ENCODE measurements at places on chromosomes 1 and 21. TPM values are rescaled to one million over a fixed set of nuclear protein-coding genes. Genes with fewer than 3 reads are reported as not detected.

The CR1 gene
- total RNA-seq, result 3.7 TPM

DNA sequence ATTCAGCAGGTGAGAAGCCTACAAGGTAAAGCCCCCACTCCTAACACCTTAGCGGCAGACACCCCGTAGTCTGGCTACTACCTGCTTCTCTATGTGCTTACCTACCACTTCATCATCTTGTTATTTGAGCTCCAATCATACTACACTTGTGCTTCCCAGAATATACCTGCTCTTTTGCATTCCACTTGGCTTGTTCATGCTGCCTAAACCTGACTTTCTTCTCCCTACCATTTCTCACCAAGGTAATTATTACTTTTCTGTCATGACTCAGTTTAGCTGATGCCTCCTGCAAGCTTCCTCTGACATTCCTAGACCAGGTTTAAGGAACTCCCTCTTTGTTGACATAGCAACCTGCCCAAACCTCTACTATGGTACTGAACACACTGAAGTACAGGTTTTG is 495.6 kb upstream of the C1orf87 start:
- H3K36me3 ChIP-seq, result no peaks in the 10 kb centered on the region
- no peaks in the 10 kb centered on the region for H3K27me3 ChIP-seq
- no peak for DNase-seq
- no peaks in the 10 kb centered on the region for H3K4me1 ChIP-seq
- no peak overlapping the region for H3K27ac ChIP-seq

The PLA2G2D gene
- total RNA-seq, result not detected

The NOS1AP gene
- 3.7 TPM for total RNA-seq

- DNase-seq, result no peak
- peaks cover 19% of the 10 kb centered on the region for H3K4me1 ChIP-seq
- H3K27ac ChIP-seq, result peak overlapping the region; percentile 68
- no peaks in the 10 kb centered on the region for H3K27me3 ChIP-seq
- H3K36me3 ChIP-seq, result no peaks in the 10 kb centered on the region
Measured at GRCh38 chr21:42384156-42384945, 11.5 kb downstream of the TMPRSS3 start.

DNA sequence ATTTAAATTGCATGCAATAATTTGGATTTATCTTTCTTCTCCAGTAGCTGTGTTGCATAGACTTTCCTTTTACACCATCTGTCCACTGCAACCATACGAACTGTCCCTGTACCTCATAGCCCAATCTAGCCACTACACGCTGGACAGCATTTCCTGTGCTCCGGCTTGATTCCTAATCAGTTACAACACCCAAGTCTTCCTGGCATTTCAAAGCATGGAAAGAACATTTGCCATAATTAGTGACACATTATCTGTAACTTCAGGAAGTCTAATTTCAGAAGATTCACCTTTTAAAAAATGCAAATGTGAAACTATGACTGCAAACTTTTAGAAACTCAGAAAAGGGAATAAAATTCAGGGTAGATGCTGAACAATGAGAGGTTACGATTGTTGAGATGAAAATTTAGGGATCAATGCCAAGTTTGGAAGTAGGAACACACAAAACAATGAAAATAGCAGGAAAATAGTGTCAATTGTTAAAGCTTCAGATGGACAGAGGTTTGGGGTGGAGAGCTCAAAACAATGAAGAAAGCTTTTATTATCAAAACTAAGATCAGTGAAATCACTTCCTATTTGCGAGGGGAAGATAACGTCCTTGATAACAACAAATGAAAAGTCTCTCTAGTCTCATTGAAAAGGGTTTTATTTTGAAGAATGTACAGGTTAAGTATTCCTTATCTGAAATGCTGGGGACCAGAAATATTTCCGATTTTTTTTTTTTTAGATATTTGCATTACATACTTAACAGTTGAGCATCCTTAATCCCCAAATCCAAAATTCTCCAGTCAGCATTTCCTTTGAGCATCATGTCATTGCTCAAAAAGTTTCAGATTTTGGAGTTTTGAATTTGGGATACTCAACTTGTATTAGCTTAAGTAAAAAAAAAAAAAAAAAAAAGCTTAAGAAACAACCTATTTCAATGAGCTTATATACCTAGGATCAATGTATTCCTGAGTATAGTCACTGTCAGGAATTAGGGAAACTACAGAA is 107.3 kb downstream of the FNBP1L start:
- H3K27me3 ChIP-seq, result no peaks in the 10 kb centered on the region
- peak overlapping the region; percentile 82 for H3K27ac ChIP-seq
- H3K36me3 ChIP-seq, result peaks cover 21% of the 10 kb centered on the region
- DNase-seq, result no peak
- H3K4me1 ChIP-seq, result peaks cover 49% of the 10 kb centered on the region

GRCh38 chr1:89270423-89270822 is 2.2 kb downstream of the GBP5 start:
- peaks cover 4% of the 10 kb centered on the region for H3K4me1 ChIP-seq
- no peak overlapping the region for H3K27ac ChIP-seq
- no peaks in the 10 kb centered on the region for H3K27me3 ChIP-seq
- no peak for DNase-seq
- no peaks in the 10 kb centered on the region for H3K36me3 ChIP-seq
- H3K4me3 ChIP-seq, result peak overlapping the region; percentile 32

GRCh38 chr1:231836227-231836893 is 209.8 kb downstream of the DISC1 start:
- H3K4me1 ChIP-seq, result no peaks in the 10 kb centered on the region
- no peak for DNase-seq

The IGSF5 gene
- total RNA-seq, result not detected

The BSND gene
- total RNA-seq, result not detected

DNA sequence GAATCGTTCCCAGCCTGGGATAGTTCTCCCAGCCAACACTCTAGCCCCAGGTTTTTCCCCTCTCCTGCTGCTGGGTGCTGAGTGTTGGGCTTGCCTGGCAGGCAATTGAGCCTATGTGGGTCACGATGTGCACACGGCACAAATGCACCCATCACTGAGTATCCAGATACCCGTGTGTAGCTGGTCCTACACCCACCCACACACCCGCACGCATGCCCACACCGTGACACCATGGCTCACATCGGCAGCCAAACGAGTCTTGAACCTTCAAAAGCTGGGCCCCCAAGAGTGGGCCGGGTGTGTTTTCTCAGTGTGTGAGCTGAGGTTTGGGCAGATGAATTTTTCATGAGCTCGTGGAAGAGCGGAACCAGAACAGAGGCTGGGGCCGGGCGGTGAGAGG is 188.5 kb downstream of the GRIK3 start:
- no peak overlapping the region for H3K27ac ChIP-seq
- H3K4me1 ChIP-seq, result no peaks in the 10 kb centered on the region
- DNase-seq, result no peak
- H3K4me3 ChIP-seq, result no peak overlapping the region
- H3K36me3 ChIP-seq, result no peaks in the 10 kb centered on the region

The PLA2G2F gene
- not detected for total RNA-seq

GRCh38 chr1:68782890-68783289 is 286.0 kb upstream of the DEPDC1 start:
- H3K27me3 ChIP-seq, result no peaks in the 10 kb centered on the region
- H3K27ac ChIP-seq, result no peak overlapping the region
- H3K36me3 ChIP-seq, result no peaks in the 10 kb centered on the region
- no peaks in the 10 kb centered on the region for H3K4me1 ChIP-seq

GRCh38 chr1:93616996-93617669 is 64.5 kb downstream of the BCAR3 start:
- peaks cover 66% of the 10 kb centered on the region for H3K4me1 ChIP-seq
- no peaks in the 10 kb centered on the region for H3K27me3 ChIP-seq
- peak overlapping the region; percentile 85 for H3K27ac ChIP-seq

The MAN1C1 gene
- total RNA-seq, result 6.4 TPM

The KLF17 gene
- not detected for total RNA-seq

DNA sequence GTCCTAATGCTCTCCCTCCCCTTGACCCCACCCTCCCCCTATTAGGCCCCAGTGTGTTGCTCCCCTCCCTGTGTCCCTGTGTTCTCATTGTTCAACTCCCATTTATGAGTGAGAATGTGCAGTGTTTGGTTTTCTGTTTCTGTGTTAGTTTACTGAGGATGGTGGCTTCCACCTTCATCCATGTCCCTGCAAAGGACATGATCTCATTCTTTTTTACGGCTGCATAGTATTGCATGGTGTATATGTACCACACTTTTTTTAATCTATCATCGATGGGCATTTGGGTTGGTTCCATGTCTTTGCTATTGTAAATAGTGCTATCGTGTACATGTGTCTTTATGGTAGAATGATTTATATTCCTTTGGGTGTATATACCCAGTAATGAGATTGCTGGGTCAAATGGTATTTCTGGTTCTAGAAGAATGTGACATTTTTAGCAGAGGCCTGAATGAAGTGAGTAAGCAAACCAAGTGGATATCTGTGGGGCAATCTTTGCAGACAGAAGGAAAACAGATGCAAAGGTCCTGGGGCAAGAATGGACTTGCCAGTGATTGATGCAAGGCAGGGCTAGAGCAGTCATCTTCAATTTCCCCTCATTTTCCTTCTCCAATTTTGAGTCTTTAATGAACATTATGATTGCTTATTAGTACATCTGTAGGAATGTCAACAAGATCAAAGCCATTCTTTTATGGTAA is 50.2 kb downstream of the UBE4B start:
- no peaks in the 10 kb centered on the region for H3K4me1 ChIP-seq
- H3K36me3 ChIP-seq, result no peaks in the 10 kb centered on the region
- H3K4me3 ChIP-seq, result no peak overlapping the region
- DNase-seq, result no peak

- no peak overlapping the region for H3K4me3 ChIP-seq
- no peak overlapping the region for H3K27ac ChIP-seq
- no peaks in the 10 kb centered on the region for H3K27me3 ChIP-seq
- DNase-seq, result no peak
- H3K4me1 ChIP-seq, result no peaks in the 10 kb centered on the region
Measured at GRCh38 chr21:44555200-44555875, 3.3 kb downstream of the KRTAP10-3 start.

- no peak overlapping the region for H3K27ac ChIP-seq
- no peak for DNase-seq
- no peak overlapping the region for H3K4me3 ChIP-seq
- no peaks in the 10 kb centered on the region for H3K4me1 ChIP-seq
- no peaks in the 10 kb centered on the region for H3K27me3 ChIP-seq
- no peaks in the 10 kb centered on the region for H3K36me3 ChIP-seq
Measured at GRCh38 chr1:209406168-209406567, 177.3 kb upstream of the CAMK1G start.

DNA sequence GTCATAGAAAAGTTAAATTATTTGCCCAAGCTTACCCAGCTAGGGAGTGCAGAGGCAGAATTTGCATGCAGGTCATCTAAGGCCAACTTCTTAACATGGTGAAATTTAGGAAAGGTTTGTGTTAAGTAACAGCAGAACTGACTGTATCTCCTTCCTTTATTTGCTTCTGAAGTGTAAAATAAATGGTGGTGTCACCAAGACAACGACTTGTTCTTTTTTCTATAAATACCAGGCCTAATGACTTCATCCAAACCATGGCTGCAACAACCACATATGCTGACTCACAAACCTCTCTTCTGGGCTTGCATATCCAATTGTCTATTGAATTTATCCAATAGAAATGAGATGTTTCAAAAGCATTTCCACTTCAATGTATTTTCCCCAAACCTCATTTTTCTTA is 19.1 kb downstream of the COL24A1 start:
- H3K27me3 ChIP-seq, result no peaks in the 10 kb centered on the region
- H3K4me1 ChIP-seq, result no peaks in the 10 kb centered on the region
- no peak overlapping the region for H3K4me3 ChIP-seq
- H3K36me3 ChIP-seq, result no peaks in the 10 kb centered on the region
- H3K27ac ChIP-seq, result no peak overlapping the region

The NTNG1 gene
- total RNA-seq, result 2.0 TPM

- H3K4me1 ChIP-seq, result peaks cover 92% of the 10 kb centered on the region
- peak; percentile 35 for DNase-seq
- no peak overlapping the region for H3K4me3 ChIP-seq
- H3K36me3 ChIP-seq, result no peaks in the 10 kb centered on the region
- H3K27me3 ChIP-seq, result no peaks in the 10 kb centered on the region
Measured at GRCh38 chr1:8663915-8664329, 153.5 kb downstream of the RERE start.

The NCAM2 gene
- total RNA-seq, result 0.45 TPM

GRCh38 chr1:226293553-226293920 is 15.4 kb downstream of the LIN9 start:
- no peak overlapping the region for H3K4me3 ChIP-seq
- no peaks in the 10 kb centered on the region for H3K4me1 ChIP-seq
- no peaks in the 10 kb centered on the region for H3K27me3 ChIP-seq
- DNase-seq, result no peak

DNA sequence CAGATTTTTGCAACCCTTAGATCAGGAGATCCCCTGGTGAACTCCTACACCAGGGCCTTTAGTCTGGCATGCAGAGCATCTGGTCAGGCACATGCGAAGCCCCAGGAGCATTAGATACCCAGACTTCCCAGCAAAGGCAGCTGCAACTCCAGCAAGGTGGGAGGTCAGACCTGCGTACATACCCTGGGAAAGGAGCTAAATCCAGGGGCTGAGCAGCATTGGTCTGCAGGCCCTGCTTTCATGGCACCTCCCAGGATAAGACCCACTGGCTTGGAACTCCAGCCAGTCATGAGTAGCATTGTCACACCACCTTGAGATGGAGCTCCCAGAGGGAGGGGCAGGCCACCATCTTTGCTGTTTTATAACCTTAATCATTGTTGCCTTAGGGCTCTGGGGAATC is 92.3 kb downstream of the KCNT2 start:
- H3K27ac ChIP-seq, result no peak overlapping the region
- H3K4me3 ChIP-seq, result no peak overlapping the region
- no peaks in the 10 kb centered on the region for H3K27me3 ChIP-seq
- no peaks in the 10 kb centered on the region for H3K36me3 ChIP-seq
- no peaks in the 10 kb centered on the region for H3K4me1 ChIP-seq

The CNN3 gene
- 136 TPM for total RNA-seq

DNA sequence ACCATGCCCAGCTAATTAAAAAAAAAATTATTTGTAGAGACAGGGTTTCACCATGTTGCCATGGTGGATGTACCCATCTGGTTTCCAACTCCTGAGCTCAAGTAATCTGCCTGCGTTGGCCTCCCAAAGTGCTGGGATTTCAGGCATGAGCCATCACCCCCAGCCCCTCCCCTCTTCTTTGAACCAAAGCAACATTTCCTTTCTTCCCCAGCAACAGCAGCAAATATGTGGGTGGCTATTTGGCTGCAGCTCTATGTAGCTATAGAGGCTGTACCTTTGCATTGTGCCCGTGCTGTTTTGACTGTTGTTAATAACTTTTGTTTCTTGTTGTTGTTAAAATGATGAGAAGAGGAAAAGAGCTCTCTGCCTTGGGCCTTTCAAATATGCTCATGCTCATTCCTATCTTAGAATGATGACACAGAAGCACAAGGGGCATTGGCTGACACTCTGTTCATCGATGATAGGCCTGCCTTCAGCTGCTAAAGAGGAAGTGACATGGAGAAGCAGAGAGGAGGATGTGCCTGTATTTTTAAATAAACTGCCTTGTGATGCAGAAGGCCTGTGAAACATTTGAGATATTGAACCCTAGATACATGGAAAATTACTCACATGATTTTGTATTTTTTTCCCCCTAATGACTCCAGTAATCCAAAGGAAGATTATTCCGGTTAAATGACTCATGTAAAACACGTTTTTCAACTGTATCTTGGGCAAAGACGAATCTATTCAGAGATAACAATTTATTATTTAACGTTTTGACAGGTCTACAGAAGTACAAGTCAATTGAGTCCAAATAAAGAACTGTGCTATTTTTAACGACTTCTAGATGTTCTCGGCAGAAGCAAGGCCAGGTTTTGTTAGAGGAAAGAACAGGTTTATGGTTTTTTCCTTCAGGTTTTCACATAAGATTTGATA is 20.5 kb upstream of the XPR1 start:
- no peaks in the 10 kb centered on the region for H3K36me3 ChIP-seq
- no peaks in the 10 kb centered on the region for H3K27me3 ChIP-seq
- peak overlapping the region; percentile 27 for H3K27ac ChIP-seq
- H3K4me1 ChIP-seq, result peaks cover 12% of the 10 kb centered on the region

The TNFRSF4 gene
- not detected for total RNA-seq

- H3K36me3 ChIP-seq, result no peaks in the 10 kb centered on the region
- H3K4me1 ChIP-seq, result peaks cover 68% of the 10 kb centered on the region
- DNase-seq, result peak; percentile 96
- peak overlapping the region; percentile 59 for H3K4me3 ChIP-seq
- H3K27ac ChIP-seq, result peak overlapping the region; percentile 88
- H3K27me3 ChIP-seq, result peaks cover 53% of the 10 kb centered on the region
Measured at GRCh38 chr21:45972716-45973474, 8.7 kb upstream of the COL6A1 start.

Measured in stomach (tissue), 19 donors.